ENCODE measurements at places on chromosomes 13 and 19.

DNA sequence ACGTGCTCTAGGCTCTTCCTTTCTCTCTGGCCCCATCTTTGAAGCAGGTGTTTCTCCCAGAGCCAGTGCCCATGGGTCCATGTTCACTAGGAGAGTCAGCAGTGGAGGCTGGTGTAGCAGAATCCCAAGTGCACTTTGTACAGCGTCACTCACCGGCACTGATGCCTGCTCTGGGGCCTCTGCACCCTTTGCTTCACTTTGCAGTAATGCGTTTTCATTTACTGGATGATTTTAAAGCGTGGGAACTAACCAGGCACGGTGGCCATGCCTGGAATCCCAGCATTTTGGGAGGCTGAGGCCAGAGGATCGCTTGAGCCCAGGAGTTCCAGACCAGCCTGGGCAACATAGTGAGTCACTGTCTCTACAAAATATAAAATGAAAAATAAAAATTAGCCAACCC lies 30.7 kb downstream of the SLC25A42 start:
- DNase-seq = no peak

- no peak for DNase-seq
These were observed 411.0 kb downstream of the HS6ST3 start for GRCh38 chr13:96500953-96501352.

GRCh38 chr13:31227063-31227462 lies 27.3 kb downstream of the B3GLCT start:
- no peak for DNase-seq

GRCh38 chr19:52296773-52297600 lies at the start of gene ZNF480:
Gene ZNF480 (plus strand): TSS chr19:52297169. CDS start chr19:52300413, 3,244 bp downstream.
- DNase-seq = no peak

DNA sequence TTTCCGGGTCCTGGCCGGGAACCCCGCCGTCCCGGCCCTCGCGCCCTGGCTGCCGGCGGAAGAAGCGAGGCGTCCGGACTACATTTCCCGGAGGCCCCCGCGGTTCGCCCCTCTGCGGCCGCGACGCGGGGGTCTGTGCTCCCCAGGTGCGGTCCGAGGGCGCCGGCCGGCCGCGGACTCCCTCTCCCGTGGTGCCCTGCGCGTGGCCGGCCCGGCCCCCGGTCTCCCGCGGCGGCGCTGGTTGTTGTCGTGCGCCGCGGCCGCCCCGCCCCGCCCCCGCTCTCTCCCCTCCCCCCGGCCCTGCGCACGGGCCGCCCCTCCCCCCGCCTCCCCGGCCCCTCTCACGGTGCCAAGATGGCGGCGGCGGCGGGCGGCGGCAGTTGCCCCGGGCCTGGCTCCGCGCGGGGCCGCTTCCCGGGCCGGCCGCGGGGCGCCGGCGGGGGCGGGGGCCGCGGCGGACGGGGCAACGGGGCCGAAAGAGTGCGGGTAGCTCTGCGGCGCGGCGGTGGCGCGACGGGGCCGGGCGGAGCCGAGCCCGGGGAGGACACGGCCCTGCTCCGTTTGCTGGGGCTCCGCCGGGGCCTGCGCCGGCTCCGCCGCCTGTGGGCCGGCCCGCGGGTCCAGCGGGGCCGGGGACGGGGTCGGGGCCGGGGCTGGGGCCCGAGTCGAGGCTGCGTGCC lies at the start of gene KMT2B:
TSS of gene KMT2B (plus strand) at position 339 of the 680 bp plus-strand sequence. CDS start at position 355, 16 bp downstream.
- DNase-seq = no peak

- no peak for DNase-seq
These were observed 35.4 kb downstream of the PAN3 start for GRCh38 chr13:28173793-28174192.

DNA sequence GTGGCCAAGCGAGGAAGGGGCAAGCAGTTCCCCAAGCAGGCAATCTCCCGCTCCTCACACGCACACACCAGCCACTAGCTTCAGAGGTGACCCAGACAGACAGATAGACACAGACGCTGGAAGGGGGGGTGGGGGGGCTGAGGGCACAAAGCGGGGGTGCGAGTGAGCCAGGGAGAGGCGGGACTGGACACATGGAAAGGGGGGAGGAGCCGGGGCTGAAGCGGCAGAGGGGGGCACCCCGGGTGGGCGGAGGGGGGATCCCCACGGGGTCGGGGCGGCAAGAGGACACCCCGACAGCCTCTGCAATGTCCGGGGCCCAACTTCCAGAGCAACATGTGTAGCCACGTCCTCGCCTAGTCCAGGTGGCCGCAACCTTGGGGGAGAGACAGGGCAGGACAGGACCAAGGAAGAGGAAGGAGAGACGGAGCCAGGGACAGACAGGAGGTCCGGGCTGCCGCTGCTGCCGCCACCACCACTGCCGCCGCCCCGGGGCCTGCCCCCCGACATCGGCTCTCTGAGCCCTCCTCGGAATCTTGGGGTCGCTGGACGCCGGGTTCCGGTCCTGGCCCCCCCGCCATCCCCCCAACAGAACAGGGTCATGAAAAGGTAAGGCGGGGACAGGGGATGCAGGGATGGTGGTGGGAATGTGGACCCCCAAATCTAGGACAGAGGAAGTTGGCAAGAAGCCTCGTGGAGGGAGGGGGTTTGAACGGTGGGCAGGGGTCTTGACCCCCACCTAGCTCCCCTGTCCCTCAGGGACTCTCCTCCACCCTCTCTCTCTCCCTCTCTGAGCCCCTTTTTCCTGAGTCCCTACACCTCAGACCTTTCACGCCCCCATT lies 1.1 kb downstream of the GRIN2D start:
- no peak for DNase-seq

DNA sequence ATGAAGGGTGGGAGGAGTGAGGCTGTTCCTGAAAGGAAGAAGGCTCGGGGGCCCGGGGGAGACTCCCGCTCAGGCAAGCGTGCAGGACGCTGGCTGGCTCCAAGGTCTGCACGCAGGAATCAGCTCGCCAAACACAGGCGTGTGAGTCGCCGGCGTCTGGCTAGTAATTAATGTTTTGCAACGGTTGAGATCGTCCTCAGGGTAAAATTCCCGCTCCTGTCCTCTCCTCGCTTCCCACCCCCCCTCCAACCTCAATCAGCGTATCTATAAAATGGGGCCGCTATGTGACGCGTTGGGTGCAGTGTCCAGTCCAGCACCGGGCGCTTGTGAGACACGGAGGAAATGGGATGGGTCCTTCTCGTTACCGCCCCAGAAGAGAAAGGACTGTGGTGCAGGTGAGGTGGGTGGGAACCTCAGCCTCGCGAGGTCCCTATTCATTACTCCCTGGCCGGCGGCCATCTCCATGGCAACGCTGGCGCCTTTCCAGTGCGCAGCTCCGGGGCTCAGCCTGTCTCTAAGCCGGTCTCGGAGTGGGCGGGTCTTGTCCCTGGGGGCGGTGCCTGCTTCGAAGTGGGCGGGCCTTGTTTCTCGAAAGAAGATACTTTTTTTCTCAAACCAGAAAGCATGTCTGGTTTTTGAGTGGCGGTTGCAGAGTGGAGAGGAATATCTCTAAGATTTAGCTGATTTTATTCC lies 6.5 kb upstream of the ZNF579 start:
- DNase-seq = peak; percentile 96

- no peak for DNase-seq
These were observed 276.3 kb upstream of the PRR20A start for GRCh38 chr13:56864451-56864850.

GRCh38 chr19:37304190-37304883 lies 66.6 kb upstream of the ZNF527 start:
- DNase-seq = no peak

GRCh38 chr19:15640294-15640903 lies at the start of gene CYP4F3:
Gene CYP4F3 (plus strand): TSS chr19:15640897. CDS start chr19:15641416, 519 bp downstream.
- no peak for DNase-seq

GRCh38 chr13:99214232-99214631 lies 13.6 kb downstream of the UBAC2 start:
- no peak for DNase-seq

DNA sequence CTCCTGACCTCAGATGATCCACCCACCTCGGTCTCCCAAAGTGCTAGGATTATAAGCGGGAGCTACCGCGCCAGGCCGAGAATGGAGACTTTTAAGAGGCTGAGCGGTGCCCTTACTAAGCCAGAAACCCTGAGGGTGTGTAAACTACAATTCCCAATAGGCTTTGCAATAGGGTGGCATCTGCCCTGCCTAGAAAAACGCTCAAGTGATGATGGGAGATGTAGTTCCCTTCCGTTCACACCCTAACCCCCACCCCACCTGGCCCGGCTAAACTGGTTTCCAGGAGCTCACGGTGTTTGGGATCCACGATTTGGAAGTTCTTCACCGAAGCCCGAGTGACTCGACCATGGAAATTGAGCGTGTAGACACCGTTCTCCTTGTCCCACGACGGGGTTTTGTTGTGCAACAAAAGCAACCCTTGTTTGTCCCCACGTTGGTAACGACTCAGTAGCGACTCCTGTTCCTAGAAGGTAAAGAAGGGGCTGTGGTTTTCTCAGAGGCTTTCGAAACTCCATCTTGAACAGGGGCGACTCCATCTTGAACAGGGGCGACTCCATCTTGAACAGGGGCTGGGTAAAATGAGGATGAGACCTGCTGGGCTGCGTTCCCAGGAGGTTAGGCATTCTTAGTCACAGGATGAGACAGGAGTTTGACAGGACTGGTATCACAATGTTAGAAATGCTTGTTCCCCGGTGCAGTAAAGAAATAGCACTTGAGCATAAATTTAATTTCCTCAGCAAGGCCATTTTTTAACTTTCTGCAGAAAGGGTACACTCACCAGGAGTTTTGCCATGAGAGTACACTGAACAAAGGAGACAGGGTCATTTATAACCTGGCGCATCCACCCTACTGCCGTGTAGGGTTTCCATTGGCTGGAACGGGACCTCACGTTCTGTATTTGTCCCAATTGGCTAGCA lies 9.8 kb downstream of the PPP1R15A start:
- DNase-seq = no peak

DNA sequence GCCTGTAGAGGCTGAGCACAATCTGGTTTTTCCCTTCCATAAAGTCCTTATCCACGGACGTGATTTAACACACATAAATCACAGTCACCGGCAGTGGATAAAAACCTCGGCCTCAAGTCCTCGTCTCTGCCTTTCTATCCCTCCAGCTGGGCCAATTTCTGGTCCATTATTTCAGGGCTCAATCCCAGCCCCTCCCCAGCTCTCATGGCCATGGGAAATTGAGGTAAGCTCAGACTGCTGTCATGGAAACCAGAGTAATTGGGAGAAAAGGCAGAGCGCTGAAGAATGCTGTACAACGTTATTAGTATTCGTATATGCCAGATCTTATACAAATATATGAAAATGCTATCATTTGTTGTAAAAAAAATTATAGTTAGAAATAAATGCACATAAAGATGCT lies 86.2 kb upstream of the USP29 start:
- DNase-seq = no peak

- DNase-seq = no peak
These were observed 945.0 kb upstream of the PCDH20 start for GRCh38 chr13:62360609-62361008.

- no peak for DNase-seq
These were observed 2.7 kb downstream of the CC2D1A start for GRCh38 chr19:13908674-13909073.

- DNase-seq = no peak
These were observed 31.6 kb downstream of the USP12 start for GRCh38 chr13:27140060-27140459.

DNA sequence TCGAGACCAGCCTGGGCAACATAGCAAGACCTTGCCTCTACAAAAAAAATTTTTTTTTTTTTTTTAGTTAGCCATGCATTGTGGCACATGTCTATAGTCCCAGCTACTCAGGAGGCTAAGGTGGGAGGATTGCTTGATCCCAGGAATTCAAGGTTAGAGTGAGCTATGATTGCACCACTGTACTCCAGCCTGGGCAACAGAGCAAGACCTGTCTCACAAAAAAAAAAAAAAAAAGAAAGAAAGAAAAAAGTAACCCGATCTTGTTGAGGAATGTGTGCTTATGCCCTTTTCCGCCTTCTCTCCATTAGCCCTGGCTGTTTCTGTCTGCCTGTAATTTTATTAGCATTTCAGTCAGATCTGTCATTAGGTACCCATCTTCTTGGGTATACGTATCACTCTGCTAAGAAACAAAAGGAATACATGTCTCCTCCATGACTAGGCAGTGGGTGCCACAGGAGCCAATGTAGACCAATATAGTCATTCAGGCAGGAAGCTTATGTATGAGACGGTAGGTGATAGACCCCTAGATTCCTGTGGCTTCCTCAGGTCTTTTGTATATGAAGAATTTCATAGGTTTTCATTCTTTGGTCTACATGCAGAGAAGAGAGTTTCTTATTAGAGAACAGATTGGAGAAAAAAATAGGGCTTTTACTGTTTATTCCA lies 59.6 kb upstream of the NPAS1 start:
- DNase-seq = no peak

GRCh38 chr13:50236898-50237318 lies 221.7 kb downstream of the KCNRG start:
- DNase-seq = no peak

- DNase-seq = no peak
These were observed 95.3 kb downstream of the KL start for GRCh38 chr13:33111414-33112110.

DNA sequence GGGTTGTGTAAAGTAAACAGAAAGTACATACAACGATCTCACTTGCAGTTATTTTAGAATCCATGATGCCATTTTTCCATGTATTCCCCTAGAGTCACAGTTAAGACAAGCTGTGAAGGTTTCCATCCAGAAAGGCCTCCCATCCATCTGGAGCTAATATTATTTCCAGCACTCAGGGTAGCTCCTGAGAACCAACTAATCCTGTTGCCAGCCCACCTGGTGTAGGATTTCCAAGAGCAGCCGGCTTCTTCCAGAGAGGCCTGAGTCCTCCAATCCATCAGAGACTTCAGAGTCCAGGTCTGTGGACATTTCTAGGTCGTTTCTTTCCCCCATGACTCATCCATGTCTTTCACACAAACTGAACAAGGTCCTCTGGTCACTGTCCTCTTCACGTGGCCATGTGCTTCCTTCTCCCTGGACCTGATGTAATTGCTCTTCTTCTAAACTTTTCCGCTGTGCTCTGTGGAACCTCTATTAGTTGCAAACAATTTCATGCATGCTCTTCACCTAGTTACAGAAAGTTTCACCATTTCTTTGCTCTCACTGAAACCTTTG lies 270.3 kb upstream of the TMTC4 start:
- DNase-seq = peak; percentile 54

- DNase-seq = no peak
These were observed 24.6 kb downstream of the SPC24 start for GRCh38 chr19:11130824-11131455.

DNA sequence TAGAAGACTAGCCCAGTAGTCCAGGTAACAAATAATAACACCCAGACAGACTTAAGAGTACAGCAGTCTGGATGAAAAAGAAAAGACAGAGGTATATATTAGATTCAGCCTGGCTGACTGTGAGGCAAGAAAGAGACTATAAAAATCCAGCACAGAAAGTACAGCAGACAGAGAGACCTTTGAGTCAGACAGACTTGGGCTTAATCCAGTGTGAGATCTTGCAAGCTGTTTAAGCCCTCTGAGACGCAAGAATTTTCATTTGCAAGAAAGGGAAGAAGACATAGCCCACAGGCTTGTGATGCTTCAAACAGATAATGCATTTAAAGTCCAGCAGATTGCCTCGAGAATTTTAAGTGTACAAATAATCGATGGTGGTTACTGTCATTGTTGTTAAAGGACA lies 471.4 kb downstream of the LIG4 start:
- no peak for DNase-seq

Measured in cerebellar nuclear complex (tissue), 1 donor.